ENCODE measurements at places on chromosomes 6 and 20.

GRCh38 chr6:120786682-120787081 is 547.6 kb downstream of the TBC1D32 start:
- no peak for DNase-seq

- DNase-seq, result no peak
These were observed 492.4 kb upstream of the MARCKS start for GRCh38 chr6:113364766-113365165.

GRCh38 chr6:159052720-159053119 is 7.9 kb upstream of the TAGAP start:
- no peak for DNase-seq

- DNase-seq, result peak; percentile 11
These were observed 111.6 kb downstream of the TBC1D32 start for GRCh38 chr6:121222656-121223055.

- no peak for DNase-seq
These were observed 154.3 kb upstream of the TENT5A start for GRCh38 chr6:81906709-81907204.

- no peak for DNase-seq
These were observed 302.9 kb upstream of the TCF21 start for GRCh38 chr6:133585978-133586377.

- DNase-seq, result peak; percentile 73
These were observed 64.6 kb upstream of the TXNDC5 start for GRCh38 chr6:7974938-7975763.

DNA sequence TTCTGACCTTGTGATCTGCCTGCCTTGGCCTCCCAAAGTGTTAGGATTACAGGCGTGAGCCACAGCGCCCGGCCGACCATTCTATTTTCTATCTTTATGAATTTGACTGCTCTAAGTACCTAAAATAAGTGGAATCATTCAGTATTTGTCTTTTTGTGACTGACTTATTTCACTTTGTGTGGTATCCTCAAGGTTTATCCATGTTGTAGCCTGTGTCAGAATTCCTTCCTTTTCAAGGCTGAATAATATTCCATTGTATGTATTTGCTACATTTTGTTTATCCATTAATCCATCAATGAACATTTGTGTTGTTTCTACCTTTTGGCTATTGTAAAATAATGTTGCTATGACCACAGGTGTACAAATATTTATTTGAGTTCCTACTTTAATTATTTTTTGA is 4.9 kb upstream of the TJAP1 start:
- no peak for DNase-seq

DNA sequence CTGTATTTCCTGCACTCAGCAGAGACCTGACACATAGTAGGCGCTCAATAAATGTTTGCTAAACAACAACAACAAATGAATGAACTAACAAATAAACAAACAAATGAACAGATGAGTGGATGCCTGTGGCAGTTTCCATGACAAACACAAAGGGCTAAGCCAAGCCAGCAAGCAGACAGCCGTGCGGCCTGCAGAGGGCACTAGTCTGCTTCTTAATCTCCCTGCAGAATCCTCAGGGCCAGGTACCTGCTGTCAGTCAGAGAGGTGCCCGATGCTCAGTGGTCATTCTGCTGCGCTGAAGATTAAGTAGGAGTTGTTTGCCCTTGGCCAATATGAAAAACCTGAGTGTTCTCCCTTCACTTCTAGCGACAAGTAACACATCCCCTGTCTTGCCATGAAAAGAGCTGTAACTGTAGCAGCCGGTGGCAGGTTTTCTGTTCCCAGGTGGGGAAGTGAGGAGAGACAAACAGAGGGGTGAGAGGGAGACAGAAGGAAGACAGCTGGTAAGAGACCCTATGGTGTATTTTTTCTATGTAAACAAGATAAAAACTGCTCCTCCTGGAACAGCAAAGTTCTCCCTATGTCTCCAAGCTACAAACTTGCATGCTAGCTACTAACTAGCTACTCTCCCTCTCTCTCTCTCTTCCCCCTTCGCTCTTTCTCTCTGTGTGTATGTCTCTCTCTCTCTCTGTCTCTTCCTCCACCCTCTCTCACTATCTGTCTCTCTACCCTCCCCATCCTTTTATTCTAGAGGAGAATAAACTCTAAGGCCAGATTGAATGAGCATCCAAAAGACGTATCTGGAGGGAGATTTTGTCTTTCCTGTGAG is at the start of gene MC3R:
Gene MC3R, plus strand, starts transcription at position 779 of the 829 bp plus-strand sequence. CDS start 112 bp downstream, outside the sequence.
- DNase-seq, result peak; percentile 67

DNA sequence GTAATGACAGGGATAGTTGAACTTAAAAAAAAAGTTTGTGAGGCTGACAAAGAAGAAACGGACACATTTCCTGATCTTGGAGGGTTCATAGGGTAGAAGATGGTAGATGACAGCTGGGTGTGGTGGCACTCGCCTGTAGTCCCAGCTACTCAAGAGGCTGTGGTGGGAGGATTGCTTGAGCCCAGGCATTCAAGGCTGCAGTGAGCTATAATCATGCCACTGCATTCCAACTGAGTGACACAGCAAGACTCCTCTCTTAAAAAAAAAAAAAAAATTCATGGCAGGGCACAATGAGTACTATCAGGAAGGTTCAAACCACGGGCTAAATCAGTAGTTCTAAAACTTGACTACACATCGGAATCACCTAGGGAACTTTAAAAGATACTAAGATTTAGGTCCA is 2.0 kb upstream of the MICA start:
- DNase-seq, result peak; percentile 86

DNA sequence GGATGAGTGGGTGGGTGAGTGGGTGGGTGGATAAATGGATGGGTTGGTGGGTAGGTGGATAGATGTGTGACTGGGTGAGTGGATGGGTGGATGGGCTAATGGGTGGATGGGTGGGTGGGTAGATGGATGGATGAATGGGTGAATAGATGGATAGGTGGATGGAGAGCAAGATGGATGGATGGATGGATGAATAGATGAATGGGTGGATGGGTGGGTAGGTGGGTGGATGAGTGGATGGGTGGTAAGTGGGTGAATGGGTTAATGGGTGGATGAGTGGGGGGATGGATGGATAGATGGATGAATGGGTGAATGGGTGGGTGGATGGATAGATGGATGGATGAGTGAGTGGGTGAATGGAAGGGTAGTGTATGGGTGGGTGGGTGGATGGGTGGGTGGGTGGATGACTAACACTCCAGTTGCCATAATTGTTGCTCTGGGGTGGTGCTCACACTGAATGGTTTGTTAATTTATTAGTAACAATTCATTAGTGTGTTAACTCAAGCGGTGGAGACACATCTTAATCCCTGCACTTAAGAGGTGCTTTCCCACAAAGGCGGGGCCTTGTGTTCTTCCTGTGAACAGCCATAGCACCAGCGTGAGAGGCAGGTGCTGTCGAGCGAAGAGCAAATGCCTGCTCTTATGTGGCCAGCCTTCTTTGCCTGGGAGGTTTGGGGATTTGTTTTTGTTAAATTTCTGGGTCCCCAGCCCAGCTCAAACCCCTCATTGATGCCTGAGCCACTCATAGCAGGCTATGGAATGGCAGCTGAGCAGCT is 4.9 kb upstream of the APCDD1L start:
- DNase-seq, result no peak

DNA sequence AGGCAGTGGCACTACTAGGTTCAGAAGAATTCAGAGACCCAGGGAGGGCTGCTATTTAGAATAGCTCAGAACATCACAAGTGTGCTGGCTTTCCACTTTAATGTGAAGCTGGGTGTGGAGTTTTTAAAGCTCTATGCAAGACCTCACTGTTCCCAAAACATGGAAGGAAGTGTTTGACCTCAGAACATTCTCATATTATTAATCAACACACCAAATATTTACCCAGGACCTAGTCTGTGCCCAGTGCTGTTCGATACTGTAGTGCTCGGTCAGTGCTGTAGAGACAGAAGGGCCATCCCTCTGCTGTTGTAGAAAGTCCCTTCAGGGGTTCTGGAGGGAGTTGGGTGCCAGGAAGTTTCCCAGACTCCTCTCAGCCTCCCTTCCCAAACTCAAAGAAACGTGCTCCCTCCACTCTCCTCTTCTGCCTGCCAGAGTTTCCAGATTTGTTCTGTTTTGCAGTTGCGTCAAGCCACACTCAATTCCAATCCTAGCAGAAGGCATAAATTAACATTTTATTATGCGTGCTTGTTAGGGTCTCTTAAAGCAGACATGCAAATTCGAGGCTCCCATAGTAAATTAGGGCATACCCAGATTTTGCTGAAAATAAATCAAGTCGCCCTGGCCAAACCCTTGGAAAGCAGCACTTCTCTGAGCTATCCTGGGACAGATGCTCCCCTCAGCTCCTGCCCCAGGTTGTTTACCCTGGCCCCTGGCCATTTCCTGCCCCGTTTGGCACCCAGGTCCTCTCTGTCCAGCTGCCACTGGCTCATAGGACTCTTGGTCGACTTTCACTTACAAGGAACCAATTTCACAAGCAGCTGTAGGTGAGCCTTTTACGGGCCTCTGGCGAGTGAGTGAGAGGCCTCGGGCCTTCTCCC is 248.6 kb downstream of the HIVEP2 start:
- no peak for DNase-seq

Measured in SW 1271 (cell line).